Activated CD8-positive, alpha-beta T cell treated with anti-CD3 and anti-CD28 coated beads for 36 hours (primary cell): ENCODE measurements at places on chromosomes 12 and 14. TPM values are rescaled to one million over a fixed set of nuclear protein-coding genes. Genes with fewer than 3 reads are reported as not detected.

DNA sequence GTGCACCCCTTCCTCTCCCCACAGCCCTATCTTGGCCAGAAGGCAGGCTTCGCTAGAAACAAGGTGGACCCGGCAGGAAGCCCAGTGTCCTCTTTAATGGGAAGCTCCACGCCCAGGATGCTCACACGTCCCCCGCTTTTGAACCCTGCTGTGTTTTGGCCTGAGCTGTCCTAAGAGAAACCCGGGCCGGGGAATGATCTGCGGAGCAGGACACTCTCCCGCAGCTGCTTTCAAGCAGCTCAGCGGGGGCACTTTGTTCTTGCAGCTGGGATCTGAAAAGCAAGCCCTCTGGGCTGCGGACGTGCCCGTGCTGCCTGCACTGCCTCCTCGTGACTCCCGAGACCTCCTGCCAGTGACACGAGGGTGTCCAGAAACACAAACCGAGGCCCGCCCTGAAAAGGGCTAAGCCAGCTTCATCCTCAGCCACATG lies 30.0 kb downstream of the SCARB1 start:
- DNase-seq: no peak

DNA sequence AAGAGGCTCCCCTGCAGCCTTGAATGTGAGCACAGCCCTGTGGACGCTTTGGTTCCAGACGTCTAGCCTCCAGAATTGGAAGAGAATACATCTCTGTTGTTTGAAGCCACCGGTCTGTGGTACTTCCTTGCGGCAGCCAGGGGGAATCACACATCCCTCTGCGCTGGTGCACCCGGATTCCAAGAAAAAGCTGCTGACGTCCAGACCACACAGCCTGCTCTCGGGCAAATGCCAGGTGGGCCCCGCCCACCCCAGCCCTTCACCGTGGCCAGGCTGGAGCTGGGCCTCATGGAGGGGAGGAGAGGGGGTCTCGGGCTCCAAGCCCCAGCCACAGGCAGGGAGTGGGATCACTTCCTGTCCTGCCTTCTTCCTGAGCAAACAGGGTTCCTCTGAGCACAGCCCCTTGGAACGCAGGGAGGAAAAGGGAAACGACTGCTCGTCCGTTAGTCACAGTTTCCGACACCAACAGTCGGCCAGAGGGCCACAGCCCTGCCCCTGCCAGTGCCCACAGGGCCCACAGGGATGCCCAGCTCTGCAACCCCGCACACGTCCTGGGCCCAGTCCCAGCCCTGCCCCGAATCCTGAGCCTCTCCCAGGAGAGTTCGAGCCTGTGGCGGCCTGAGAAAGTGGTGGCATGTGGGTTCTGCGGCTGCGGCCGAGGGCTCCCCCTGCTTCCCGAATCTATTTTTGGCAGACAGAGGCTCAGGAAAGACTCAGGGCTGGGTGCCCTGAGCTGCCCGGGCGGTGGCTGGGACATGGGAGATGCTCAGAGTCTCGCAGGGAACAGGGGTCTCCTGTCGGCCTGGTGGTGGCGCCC lies 85.3 kb downstream of the RFLNA start:
- no peak for DNase-seq

- no peak for DNase-seq
Observed at GRCh38 chr14:73695997-73696396, 18.2 kb downstream of the PNMA1 start.

DNA sequence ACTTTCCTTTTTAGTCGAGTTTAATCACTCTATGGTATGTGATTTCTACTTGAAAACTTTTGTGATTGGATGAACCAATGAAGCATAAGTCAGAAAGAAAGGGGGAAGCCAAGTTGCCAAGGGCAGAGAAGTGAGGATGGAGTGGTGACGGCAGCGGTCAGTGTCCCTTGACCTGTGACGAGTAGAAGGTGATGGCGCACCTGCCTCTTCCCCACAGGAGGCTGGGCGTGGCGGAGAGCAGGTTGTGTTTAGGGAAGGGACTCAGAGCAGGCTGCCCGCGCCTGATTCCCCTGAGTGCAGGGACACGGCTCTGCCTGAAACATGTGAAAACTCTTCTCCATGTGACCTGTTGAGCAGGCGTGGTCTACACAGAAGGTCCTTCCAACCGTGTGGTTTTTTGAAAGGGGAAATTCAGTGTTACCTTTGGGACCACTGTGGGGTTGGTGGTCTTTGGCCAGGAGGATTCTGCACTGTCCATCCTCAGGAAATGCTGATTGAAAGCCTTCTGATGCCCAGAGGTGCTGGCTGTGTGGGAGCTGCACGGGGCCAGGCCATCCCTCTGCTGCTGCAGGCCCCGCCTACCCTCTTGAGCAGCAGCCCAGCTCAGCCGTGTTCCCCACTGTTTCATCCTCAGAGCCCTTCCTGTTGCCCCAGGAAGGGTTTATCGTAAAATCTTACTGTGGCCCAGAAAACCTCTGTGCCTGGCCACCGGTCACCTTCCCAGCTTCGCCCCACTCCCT lies 23.5 kb upstream of the AMN start:
- no peak for DNase-seq

GRCh38 chr12:128724468-128725046 lies 99.2 kb downstream of the SLC15A4 start:
- DNase-seq: no peak

The TSPAN19 gene
- total RNA-seq: not detected

The KRT77 gene
- not detected for total RNA-seq

The GTF2H3 gene
- total RNA-seq: 80.0 TPM
